ENCODE measurements at places on chromosomes 5 and 9.
A peak's percentile ranks its signal among the peaks of the same experiment; 100 is the strongest.

- no peak for DNase-seq
These were observed 18.1 kb upstream of the UBE2QL1 start for GRCh38 chr5:6430418-6431028.

DNA sequence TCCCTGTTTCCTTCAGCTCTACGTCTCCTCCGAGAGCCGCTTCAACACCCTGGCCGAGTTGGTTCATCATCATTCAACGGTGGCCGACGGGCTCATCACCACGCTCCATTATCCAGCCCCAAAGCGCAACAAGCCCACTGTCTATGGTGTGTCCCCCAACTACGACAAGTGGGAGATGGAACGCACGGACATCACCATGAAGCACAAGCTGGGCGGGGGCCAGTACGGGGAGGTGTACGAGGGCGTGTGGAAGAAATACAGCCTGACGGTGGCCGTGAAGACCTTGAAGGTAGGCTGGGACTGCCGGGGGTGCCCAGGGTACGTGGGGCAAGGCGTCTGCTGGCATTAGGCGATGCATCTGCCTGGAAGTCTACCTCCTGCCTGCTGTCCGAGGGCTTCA lies 27.7 kb downstream of the ABL1 start:
- DNase-seq = no peak

GRCh38 chr5:38546691-38547146 lies 9.7 kb downstream of the LIFR start:
- no peak for DNase-seq

- no peak for DNase-seq
These were observed 8.5 kb upstream of the CSNK1A1 start for GRCh38 chr5:149559706-149560105.

GRCh38 chr5:1975406-1975715 lies 92.6 kb upstream of the IRX4 start:
- no peak for DNase-seq

DNA sequence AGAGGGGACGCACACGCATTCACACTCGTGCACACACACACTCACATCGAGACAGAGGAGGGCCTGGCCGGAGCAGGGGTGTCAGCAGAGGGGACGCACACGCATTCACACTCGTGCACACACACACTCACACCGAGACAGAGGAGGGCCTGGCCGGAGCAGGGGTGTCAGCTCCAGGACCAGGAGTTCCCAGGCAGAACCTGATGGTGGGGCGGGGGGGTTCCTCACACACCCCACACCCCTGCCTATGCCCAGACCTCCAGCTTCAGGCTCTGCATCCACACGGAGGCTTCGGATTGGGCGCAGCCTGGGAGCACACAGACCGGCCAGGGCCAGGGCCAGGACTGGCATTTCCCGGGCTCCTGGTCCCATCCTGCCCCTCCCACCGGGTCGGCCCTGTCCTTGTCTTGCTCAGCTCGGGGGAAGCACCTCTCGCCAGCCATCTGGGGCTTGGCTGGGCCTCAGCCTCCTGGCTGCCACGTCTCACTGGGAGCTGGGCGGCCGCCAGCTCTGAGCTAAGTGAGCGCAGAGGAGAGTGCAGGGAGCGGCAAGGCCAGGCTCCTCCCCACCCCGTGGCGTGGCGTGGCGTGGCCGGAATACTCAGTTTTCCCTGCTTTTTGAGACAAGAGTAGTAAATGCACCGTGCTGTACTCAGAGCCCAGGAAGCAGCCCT lies 31.3 kb downstream of the ADAMTS2 start:
- no peak for DNase-seq

GRCh38 chr9:14097215-14097614 lies 216.7 kb downstream of the NFIB start:
- no peak for DNase-seq

DNA sequence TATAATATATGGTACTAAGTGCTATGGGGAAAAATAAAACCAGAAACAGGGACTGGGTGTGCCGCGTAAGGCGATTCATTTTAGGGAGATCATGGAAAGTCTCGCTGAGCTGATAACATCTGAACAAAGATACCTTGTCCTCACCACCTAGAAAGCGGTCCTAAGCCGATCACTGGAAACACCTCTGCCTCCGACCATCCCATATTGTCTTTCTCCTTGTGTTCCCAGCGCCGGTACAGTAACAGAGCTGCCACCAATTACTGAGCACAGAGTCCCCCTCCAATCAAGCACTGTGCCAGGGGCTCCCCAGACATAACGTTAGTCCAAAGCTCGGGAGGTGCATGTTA lies 704 bp downstream of the CCDC112 start:
- peak; percentile 57 for DNase-seq

- no peak for DNase-seq
These were observed 109.1 kb downstream of the DOCK2 start for GRCh38 chr5:169746147-169746694.

DNA sequence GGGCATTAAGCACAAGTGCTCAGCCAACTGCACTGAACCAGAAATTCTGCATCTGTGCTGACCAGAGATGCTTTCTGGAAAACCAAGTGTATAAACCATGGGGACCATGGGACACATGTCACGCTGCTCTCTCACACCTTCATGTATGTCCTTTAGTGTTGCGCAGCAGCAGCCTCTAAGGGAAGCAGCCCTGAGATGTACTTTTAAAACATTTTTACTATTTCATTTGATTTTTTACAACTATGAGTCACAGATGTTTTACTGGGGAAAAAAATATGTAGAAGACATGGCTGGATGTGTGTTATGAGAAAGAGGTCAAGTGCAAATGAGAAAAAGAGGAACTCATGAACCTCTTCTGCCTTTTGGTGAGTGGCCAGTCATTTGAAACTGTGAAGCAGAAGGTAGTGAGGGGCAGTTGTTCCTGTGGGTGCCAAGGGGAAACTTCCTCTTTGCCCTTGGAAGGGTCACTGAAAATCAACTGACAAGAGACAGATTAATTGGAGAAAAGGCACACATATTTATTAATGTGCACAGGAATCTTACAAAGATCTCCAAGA lies 31.4 kb upstream of the SYK start:
- no peak for DNase-seq

- DNase-seq = peak; percentile 55
These were observed 9.4 kb downstream of the BBLN start for GRCh38 chr9:128169492-128169891.

DNA sequence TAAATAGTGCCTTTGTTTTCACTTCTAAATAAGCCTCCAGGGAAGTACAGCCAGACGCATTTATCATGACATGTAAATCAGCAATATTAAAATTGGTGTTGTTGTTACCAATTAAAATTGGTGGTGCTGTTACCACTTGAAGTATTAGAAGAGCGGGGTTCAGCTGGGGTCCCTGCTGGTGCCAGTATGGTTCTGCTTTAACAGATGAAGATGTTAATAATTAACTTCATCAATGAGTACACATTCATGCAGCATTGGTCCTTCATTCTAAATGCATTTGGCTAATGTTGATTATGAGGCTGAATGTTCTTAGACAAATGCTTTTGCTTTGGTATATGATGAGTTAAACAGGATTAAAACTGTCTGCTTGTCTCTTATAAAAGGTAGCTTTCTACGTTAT lies 67.6 kb upstream of the TMC1 start:
- no peak for DNase-seq

DNA sequence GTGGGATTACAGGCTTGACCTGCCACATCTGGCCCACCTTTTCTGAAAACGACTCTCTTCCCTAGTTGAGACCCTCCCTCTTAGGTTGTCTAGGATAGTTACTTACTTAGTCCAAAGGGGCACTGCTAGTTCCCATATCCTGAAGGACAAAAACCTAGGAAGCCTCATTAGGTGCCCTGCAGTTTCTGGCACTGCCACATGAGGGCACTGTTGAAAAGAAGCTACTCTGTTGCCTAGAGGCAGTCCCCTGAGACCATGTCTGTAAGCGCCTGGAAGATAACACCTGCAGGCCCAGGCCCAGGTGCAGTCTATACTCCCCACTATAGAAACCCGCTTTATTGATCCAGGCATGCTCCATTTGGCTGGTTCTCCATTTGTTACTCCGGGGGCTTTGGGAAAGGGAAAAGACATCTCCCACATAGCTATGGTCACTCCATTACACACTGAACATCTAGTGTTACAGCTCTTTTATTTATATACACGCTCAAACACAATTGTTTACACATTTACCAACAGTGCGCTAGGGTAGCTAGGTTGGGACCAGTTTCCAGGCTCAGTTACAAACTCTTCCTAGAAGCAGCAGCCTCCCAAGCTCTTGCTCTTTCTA lies 73.4 kb upstream of the PPARGC1B start:
- peak; percentile 89 for DNase-seq

GRCh38 chr9:101098392-101098791 lies 69.9 kb downstream of the PLPPR1 start:
- DNase-seq = no peak

DNA sequence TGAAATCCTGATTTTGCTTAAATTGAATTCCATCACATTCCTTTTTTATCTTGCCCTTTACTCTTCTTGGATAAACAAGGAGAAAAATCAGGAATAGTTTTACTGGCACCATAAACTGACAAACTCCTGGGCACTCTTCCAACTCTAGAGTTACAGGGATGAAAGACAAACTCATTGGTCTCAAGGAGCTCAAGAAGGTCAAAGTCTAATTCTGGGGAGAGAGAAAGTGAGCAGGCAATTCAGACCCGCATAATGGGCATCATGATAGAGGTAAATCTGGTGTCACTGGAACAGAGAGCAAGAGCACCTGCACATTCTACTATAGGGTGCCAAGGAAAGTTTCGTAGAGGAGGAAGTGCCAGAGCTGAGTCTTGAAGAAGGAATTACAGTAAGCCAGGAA lies 64.8 kb downstream of the GRIN3A start:
- DNase-seq = no peak

GRCh38 chr5:149389552-149390495 lies 10.7 kb upstream of the IL17B start:
- DNase-seq = peak; percentile 6

DNA sequence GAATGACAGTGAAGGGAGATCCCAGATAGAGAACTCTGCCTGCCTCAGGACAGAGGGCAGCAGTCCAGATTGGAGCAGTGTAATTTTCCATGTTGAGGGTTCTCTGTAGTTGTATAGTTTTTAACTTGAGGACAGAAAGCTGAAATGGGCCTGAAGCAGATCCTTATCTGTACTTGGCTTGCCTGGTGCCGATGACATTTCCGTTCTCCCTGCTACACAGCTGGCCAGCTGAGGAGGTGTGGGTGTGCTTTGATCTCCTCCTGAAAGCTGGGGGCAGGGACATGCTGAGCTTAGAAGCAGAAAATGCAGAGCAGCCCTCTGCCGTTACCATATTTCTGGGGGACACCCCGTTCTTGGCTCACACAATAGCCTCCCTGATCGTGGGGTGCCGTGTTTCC lies 10.5 kb downstream of the GLRX start:
- DNase-seq = no peak

- no peak for DNase-seq
These were observed 95.6 kb upstream of the ANKH start for GRCh38 chr5:14967166-14967565.

DNA sequence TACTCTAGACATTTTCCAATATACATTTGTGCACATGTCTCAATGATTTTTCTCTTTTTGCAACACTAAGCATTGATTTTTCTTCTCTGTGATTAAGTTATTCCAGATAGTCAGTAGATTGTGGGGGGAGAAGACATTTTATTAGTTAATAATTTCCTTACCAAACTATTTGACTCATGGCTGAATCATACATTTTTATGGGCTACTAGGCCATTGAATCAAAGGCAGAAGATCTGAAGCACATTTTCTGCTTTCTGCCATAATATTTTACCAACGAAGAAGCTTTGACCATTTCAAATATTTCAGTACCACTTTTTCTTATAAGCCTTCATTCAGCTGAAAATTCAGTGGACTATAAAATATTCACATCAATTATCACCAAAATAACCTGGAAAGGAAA lies 175.6 kb downstream of the IRX2 start:
- no peak for DNase-seq

DNA sequence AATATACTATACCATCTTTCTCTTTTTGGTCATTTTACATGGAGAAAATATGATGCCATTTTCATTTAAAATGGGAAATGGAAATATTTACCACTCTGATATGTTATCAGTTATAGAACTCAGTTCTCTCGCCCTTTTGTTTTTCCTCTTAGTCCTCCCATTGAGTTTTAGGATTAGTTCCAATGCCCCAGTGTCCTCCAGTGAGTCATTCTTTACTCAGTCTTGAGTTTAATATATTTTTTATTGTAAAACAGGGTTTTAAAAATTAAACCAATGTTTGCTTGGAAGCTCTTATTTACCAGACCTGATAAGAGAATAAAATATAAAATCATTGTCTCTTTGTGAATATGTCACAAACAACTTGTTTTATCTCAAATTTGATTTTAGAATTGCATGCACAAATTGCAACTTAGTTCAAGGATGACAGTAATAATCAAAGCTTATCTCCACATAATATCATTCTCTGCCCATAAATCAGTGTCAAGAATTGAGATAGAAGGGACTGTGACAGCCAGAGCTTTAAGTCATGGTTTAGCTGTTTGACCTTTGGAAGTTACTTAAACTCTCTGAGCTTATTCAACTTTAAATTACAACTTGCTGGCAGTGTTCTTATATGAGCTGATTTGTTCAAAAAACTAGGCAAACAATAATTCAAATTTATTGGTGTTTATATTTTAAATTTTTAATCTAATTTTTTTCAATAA lies 166.4 kb downstream of the PAM start:
- DNase-seq = no peak

DNA sequence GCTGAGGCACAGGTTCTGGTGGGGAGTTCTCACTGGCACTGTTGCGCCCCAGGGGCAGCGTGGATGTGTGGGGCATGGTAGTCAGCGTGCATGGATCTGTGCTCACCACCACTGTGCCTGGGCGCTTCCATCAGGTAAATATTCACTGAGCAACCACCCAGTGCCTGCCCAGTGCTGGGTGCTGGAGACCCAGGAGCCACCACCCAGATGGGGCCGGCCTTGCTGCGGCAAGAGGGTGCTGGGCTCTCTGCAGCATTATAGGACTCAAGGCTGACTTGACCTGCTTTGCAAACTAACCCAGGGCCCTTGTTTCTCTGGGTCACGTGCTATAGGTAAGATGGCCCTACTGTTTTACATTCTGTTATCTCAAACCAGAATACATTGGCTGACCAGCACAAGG lies 60.5 kb downstream of the DAP start:
- DNase-seq = peak; percentile 15

DNA sequence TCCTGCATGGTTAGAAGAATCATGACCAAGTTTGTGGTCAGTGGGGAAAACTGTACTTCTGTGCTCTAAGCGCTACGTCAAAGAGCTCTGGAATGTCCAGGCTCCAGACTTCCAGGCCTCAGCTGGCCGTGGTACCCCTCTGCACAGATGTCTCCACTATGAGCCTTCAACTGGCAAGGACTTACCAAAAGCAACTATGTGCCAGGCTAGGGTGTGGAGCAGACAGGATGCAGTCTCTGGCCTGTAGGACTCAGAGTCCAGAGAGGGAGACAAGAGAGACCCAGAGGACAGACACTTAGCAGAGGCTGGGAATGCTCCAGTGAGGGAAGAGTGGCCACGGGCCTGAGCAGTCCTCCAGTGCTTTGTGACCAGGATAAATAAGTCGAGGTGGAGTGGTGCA lies 31.0 kb upstream of the TCF7 start:
- no peak for DNase-seq

- peak; percentile 1 for DNase-seq
These were observed 1672.0 kb upstream of the CDH9 start for GRCh38 chr5:28710360-28710759.

- peak; percentile 83 for DNase-seq
These were observed 1.6 kb downstream of the BASP1 start for GRCh38 chr5:17219006-17219422.

- no peak for DNase-seq
These were observed 136.2 kb downstream of the BARX1 start for GRCh38 chr9:93818827-93819472.

- no peak for DNase-seq
These were observed 100.3 kb downstream of the MUSK start for GRCh38 chr9:110768886-110769285.

Data from NCI-H526 (cell line).